ENCODE measurements at places on chromosomes 16 and 17. TPM values are rescaled to one million over a fixed set of nuclear protein-coding genes. Genes with fewer than 3 reads are reported as not detected.

GRCh38 chr17:4220655-4221054 lies 43.1 kb downstream of the ANKFY1 start:
- DNase-seq, result no peak
- H3K36me3 ChIP-seq, result peaks cover 10% of the 10 kb centered on the region
- H3K4me1 ChIP-seq, result peaks cover under 1% of the 10 kb centered on the region
- H3K4me3 ChIP-seq, result no peak overlapping the region
- H3K27ac ChIP-seq, result no peak overlapping the region

KRT34 gene
- not detected for total RNA-seq

MED31 gene
- total RNA-seq, result 25.9 TPM

DNA sequence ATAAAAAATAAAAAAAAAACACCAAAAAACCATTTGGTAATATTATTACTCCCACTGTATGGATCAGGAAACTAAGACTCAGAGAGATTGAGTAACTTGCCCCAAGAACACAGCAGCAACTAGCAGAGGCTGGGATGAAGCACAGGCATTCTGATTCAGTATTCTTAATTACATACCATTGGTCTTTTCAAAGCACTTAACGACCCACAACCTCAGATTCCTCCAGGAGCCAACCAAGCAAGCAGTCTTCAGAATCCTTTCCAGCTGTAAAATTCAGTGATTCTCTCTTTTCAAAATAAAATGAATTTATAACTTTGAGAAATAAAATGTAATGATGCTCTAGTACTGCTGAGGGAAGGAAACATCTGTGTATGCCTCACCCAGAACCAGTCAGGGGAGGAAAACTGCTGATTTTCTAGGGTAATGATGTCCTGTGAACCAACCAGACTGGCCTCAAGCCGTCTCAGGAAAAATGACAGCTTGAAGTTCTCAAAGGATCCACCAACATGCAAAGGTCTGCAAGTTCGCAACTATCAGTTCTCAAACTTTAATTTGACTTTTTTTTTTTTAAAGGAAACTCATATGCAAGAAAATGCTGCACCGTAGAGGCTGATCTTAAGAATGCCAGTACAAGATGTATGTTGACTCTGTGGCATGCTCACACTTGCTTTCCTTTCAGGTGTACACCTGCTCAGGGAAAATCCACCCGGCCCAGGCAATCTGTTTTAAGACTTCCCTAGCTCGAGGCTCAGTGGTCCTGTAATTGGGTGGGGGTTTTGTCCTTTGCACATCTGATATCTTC lies 9.0 kb downstream of the CUEDC1 start:
- DNase-seq, result no peak
- no peaks in the 10 kb centered on the region for H3K36me3 ChIP-seq
- H3K27ac ChIP-seq, result no peak overlapping the region
- peaks cover 34% of the 10 kb centered on the region for H3K4me1 ChIP-seq
- H3K4me3 ChIP-seq, result peak overlapping the region; percentile 33

CLTC gene
- 203 TPM for total RNA-seq

TBC1D3E gene
- not detected for total RNA-seq

- H3K27ac ChIP-seq, result peak overlapping the region; percentile 1
- H3K36me3 ChIP-seq, result peaks cover 47% of the 10 kb centered on the region
- no peaks in the 10 kb centered on the region for H3K27me3 ChIP-seq
- DNase-seq, result peak; percentile 34
- H3K4me3 ChIP-seq, result no peak overlapping the region
- H3K4me1 ChIP-seq, result peaks cover 3% of the 10 kb centered on the region
Observed at GRCh38 chr17:40168262-40168832, 8.9 kb upstream of the RAPGEFL1 start.

- H3K4me3 ChIP-seq, result peak overlapping the region; percentile 63
- no peak for DNase-seq
- H3K27me3 ChIP-seq, result peaks cover 14% of the 10 kb centered on the region
Observed at GRCh38 chr16:89257281-89257731, 39.8 kb downstream of the ZNF778 start.

TEKT5 gene
- not detected for total RNA-seq

TBC1D3K gene
- total RNA-seq, result not detected

DNA sequence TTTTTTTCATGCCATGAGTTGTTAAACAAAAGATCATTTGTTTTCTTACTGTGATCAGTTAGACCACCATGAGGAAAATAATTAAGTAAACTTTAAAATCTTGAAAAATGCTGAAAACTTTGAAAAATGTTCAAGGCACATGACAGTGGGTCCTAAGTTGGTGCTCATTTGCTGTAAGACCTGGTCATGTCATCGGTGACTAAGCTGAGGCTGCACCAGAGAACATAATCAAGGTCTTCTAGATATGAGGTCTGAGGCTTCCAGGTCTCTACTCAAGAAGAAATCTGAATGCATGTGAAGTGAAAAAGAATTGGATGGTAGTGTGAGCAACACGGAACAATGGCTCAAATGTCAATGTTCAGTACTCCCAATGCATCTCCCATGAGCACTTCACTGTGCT lies 87.6 kb downstream of the CFDP1 start:
- H3K4me1 ChIP-seq, result peaks cover 3% of the 10 kb centered on the region
- H3K27me3 ChIP-seq, result no peaks in the 10 kb centered on the region
- peaks cover 21% of the 10 kb centered on the region for H3K36me3 ChIP-seq
- no peak for DNase-seq

VMO1 gene
- not detected for total RNA-seq

All from activated CD4-positive, alpha-beta memory T cell treated with anti-CD3 and anti-CD28 coated beads for 36 hours (primary cell).